ENCODE measurements at places on chromosomes 6 and 20.

- DNase-seq = peak; percentile 91
Observed at GRCh38 chr6:151044465-151045441, 179.3 kb downstream of the MTHFD1L start.

DNA sequence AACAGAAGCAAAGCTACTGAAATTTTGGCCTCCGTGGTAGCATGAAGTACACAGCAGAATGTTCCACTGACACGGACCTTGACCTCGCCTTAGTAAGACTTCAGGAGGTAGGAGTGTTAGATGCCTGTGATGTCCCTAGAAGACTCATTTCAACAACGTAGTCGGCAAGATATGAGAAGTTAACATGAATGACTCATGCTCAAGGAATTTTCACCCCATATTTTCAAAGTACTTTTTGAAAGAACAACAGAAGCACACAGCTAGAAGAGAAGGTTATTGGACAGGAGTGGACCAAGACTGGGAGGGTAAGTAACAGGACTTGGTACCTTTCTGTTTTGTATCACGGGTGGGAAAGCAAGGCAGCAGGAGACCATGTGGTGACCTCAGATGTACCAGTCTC lies 78.0 kb downstream of the DZANK1 start:
- DNase-seq = no peak

GRCh38 chr6:85472744-85473143 lies 22.9 kb downstream of the NT5E start:
- no peak for DNase-seq

DNA sequence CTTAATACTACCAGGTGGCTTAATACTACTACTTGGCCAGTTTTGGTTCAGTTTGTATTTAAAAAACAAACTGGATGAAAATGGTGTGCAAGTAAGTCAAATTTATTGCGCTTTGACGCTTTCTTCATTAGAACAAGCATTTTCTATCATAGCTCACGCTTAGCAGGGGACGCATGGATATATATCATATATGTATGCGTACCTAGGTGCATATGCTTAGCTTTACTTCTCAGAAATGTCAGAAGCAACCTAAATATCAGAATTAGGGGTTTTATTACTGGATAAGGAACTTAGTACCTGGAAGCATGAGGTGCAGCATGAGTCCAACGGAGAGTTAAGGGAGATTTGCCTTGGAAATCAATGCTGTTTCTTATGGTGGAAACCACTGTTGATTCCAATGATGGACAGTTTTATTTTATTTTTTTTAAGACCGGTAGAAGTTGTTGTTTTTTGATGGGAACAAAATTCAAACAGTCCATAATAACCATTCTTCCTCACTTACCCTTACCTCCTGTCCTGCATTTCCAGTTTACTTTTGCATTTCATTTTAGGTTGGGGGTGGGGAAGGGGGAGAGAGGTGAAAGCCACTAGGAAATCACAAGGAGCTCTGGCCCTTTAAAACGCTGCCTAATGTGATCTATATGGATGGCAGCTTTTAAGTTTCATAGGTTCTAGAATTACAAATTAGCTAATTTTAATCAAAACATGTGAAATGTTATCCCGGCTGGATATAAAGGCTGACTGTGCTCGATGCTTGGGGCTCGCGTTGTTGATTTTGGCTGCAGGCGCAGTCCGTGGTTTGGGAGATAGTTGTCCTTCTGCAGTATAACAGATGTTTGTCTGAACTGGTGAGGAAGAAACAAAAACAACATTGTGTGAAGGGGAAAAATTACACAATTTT lies 2.1 kb downstream of the SOBP start:
- DNase-seq = no peak

DNA sequence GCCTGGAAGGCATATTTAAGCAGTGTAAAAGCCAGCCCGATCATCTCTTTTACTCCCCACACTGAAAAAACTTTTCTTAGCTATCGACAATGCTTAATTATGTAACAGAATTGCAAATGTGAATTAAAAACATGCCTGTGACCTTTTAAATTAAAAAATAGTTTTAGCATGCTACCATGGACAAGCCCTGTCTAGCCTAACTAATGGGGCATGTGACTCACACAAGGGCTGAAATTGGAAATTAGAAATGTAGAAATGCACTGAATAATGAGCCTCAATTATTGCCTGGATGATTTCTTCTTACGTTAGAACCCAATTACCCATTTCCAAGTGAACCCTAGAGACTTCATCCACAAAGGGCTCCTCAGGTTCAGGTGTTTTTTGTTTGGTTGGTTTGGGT lies 82.7 kb downstream of the SIM1 start:
- no peak for DNase-seq

DNA sequence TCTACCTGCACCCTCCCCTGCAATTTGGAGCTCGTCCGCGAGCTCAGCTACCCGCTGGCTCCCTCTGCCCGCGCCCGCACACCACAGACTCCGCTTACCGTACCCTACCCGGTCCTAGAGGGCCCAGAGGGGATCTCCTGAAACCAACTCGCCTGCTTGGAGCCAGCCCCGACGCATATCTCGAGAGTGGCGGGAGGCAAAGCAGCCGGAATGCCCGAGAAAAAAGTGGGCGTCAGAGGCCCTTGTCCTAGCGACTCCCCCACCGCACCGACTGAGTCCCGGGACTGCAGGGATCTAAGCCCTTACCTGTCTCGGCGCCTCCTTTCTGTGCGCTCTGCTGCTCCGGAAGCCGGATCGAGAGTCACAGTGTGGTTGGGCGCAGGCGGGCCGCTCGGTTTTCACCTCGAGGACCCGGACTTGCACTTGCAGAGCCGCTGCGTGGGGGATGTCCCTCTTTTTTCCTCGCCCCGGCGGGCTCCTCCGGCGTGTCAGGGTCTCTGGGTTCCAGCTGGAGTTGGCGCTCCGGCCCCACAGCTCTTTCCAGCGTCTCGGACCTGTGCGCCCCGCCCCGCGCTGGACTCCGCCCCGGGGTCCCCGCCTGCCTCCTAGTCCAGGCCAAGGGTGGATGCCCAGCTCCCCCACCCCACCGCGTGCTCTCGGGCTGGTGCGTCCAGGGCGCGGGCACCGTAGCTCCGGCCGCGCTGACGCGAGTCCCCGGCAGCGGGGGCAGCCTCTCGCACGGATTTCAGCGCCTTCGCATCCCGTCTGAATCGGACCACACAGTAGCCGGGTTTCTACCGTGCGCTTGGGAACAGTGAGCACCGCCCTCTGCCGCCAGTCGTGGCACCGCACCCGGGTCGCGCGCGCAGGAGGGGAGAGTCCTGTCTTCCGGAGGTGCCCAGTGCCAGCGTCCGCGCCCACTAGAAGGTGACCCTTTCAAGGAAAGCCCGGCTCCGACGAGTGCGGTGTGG lies at the start of gene PROKR2:
Gene PROKR2 (minus strand): TSS at position 767 of the 971 bp plus-strand sequence. CDS start 2,585 bp downstream, outside the sequence.
- DNase-seq = peak; percentile 81

GRCh38 chr6:498795-499231 lies 107.3 kb downstream of the IRF4 start:
- DNase-seq = no peak

- DNase-seq = peak; percentile 67
Observed at GRCh38 chr20:3854462-3854871, 7.8 kb downstream of the MAVS start.

- DNase-seq = no peak
Observed at GRCh38 chr20:4604580-4604979, 117.1 kb upstream of the PRND start.

GRCh38 chr20:32189691-32190615 lies 17.6 kb downstream of the PLAGL2 start:
- peak; percentile 72 for DNase-seq

GRCh38 chr6:108655806-108656651 lies 95.3 kb downstream of the FOXO3 start:
- no peak for DNase-seq

- no peak for DNase-seq
Observed at GRCh38 chr6:69974193-69974592, 107.8 kb downstream of the COL19A1 start.

GRCh38 chr6:127342296-127342945 lies 988 bp downstream of the ECHDC1 start:
- peak; percentile 87 for DNase-seq

DNA sequence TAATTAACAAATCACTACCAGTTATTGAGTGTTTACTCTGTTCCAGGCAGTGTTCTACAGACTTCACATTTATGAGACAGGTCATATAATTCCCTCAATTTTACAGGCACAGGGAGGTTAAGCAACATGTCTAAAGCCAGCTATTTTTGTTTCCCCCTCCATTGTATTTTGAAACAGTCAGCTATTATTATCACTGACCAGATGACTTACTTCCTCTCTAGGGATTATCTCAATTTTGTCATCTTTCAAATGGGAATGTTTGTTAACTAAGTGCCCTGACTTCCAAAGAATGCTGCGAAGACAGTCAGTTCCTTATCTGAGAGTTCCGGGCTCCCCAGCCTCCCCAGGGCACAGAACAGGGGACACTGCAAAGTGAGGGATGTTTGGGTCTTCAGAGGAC lies 5.6 kb upstream of the CNPY3 start:
- DNase-seq = no peak

- DNase-seq = no peak
Observed at GRCh38 chr6:51105357-51105756, 286.7 kb downstream of the TFAP2B start.

- no peak for DNase-seq
Observed at GRCh38 chr6:87082160-87082721, 12.7 kb downstream of the CGA start.

DNA sequence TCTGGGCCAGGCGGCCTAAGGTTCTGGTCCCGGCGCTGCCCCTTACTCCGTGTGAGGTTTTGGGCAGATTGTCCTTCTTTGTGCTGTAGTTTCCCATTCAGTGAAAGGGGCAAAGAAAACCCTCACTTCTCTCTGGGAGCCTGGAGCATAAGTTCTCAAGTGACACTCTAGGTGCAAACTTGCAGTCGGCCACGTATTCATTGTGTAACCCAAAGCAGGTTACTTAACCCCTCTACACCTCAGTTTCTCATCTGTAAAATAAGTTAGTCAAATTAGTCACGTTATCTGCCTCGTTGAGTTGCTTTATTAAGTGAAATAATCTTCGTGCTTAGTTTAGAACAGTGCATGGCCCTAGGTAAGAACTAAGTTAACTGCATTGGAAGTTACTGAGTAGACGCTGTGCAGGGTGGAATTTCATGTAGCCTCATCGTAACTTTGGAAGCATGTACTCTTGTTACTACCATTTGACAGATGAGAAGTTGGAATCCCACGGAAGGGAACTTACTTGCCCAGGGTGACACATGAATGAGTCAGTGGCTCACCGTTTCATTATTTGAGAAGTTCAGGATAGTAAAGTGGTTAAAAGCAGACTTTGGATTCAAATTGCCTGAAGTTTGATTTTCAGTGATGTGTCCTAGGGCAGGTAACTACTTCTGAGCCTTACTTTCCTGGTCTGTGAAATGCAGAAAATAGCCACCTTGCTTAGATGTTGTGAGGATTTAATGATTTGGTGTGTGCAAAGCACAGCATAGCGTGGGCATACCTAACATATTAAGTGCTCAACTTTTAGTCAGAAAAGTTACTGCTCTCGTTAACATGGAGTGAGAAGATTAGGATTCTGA lies 556 bp upstream of the MROH8 start:
- DNase-seq = no peak

DNA sequence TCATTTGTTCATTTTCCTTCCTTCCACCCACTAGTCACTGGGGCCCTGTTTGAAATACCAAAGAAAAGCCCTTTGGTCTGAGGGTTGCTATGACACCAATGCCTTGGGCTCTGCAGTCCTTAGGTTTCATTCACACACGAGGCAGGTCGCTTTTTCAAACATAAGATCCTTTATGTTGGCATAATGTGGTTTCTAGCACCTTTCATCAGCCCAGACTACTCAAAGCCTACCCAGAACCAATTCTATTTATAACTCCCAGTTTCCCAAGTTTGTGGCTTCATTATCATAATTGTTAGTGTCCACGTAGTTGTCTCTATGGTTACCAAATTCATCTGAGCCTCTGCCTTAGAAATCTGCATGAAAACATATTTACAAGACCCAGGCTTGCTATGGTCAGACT lies 6.6 kb upstream of the TP53RK start:
- no peak for DNase-seq

DNA sequence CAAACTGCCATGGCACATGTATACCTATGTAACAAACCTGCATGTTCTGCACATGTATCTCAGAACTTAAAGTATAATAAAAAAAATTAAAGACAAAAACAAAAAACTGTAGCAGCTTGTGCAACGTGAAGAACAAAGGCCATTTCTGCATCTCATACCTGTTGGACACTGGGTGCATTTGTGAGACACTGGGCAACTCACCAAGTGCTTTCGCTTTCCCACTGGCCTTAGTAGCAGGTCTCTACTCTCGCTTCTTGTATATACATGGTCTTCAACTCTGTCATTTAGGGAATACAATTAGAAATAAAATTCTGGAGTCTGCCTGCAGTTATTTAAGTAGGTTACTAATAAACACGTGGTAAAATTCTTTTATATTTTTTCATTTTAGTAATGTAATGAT lies 423.8 kb downstream of the CBLN4 start:
- DNase-seq = no peak

- DNase-seq = no peak
Observed at GRCh38 chr20:45361793-45362192, 1.2 kb upstream of the SYS1 start.

DNA sequence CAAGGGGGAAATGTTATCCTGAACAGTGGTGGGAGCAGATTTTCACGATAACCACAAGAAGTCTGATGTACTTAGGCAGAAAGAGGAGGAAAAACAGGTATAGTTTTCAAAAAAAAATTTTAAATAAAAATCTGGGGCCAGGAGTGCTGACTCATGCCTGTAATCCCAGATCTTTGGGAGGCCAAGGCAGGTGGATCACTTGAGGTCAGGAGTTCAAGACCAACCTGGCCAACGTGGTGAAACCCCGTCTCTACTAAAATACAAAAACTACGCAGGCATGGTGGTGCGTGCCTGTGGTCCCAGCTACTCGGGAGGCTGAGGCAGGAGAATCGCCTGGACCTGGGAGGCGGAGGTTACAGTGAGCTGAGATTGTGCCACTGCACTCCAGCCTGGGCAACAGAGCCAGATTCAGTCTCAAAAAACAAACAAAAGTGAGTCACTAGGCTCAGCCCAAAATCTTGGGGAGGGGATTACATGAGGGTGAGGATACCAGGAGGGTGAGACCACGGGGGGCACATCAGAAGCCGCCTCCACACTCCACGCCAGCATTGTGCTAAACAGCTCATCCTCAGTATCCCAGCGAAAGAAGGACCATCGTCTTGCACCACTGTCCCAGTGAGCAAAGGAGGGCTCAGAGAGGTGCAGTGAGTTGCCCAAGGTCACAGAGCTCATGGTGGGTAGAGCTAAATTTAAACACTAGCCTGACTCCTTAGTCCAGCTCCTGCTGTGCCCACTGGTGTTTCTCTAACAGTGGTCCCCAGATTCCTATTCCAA lies 33.7 kb downstream of the BCAS4 start:
- no peak for DNase-seq

GRCh38 chr6:166958926-166959861 lies 2.8 kb upstream of the RNASET2 start:
- DNase-seq = no peak

- DNase-seq = no peak
Observed at GRCh38 chr6:8743170-8743745, 307.9 kb upstream of the SLC35B3 start.

GRCh38 chr6:2450546-2450945 lies 205.1 kb upstream of the GMDS start:
- DNase-seq = no peak

All from islet precursor cell (in vitro differentiated cells).